Smooth muscle cell of the pulmonary artery (primary cell): ENCODE measurements at places on chromosomes 5 and 9. TPM values are rescaled to one million over a fixed set of nuclear protein-coding genes. Genes with fewer than 3 reads are reported as not detected.

The CTXN3 gene
- not detected in 2 replicates for total RNA-seq

The GMCL2 gene
- not detected in 2 replicates for total RNA-seq

The SHOC1 gene
- total RNA-seq, result under 0.01 TPM in 1 of 2 replicates, not detected in the other

The ANKRD31 gene
- total RNA-seq, result under 0.01 and 0.03 TPM in 2 replicates

The SLC45A2 gene
- total RNA-seq, result 0.17 and 0.20 TPM in 2 replicates

The IFNA13 gene
- not detected in 2 replicates for total RNA-seq

The COL27A1 gene
- 12.7 and 15.2 TPM in 2 replicates for total RNA-seq

The PCDHB15 gene
- total RNA-seq, result 0.59 and 0.91 TPM in 2 replicates

The IL3 gene
- total RNA-seq, result not detected in 2 replicates

The FBP2 gene
- total RNA-seq, result not detected in 2 replicates

The STK32A gene
- total RNA-seq, result 3.5 and 3.7 TPM in 2 replicates

The FABP6 gene
- total RNA-seq, result not detected in 2 replicates

The IFNA2 gene
- total RNA-seq, result not detected in 2 replicates

The CDKN2AIPNL gene
- total RNA-seq, result 17.5 and 19.4 TPM in 2 replicates
